PC-9 (cell line): ENCODE measurements at places on chromosomes 1 and 21. TPM values are rescaled to one million over a fixed set of nuclear protein-coding genes. Genes with fewer than 3 reads are reported as not detected.

- no peaks in the 10 kb centered on the region for H3K27me3 ChIP-seq
- H3K4me1 ChIP-seq, result peaks cover 35% of the 10 kb centered on the region
- H3K27ac ChIP-seq, result no peak overlapping the region
- H3K36me3 ChIP-seq, result 0 out of 2 replicates have a peak, but pooled peaks cover 6% of the 10 kb centered on the region
- DNase-seq, result no peak
Measured at GRCh38 chr1:206587904-206588303, 24.4 kb downstream of the EIF2D start.

DNA sequence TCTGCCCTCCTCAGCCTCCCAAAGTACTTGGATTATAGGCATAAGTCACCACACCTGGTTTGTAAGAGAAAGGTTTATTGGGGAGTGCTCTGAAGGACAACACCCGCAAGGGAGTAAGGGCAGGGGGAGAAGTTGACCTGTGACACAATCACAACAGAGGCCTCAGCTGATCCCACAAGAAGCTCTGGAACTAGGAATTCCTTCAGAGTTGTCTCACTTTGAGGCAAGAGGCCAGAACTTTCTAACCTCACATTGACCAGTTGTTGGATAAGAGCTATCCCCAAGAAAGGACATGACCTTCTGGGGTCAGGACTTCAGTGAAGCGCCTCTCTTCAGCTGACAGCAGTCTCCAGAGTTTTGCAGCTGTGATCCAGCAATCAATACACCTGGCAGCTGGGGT lies 27.4 kb upstream of the RC3H1 start:
- no peaks in the 10 kb centered on the region for H3K4me1 ChIP-seq
- no peak overlapping the region for H3K4me3 ChIP-seq
- H3K27me3 ChIP-seq, result no peaks in the 10 kb centered on the region
- DNase-seq, result no peak

DNA sequence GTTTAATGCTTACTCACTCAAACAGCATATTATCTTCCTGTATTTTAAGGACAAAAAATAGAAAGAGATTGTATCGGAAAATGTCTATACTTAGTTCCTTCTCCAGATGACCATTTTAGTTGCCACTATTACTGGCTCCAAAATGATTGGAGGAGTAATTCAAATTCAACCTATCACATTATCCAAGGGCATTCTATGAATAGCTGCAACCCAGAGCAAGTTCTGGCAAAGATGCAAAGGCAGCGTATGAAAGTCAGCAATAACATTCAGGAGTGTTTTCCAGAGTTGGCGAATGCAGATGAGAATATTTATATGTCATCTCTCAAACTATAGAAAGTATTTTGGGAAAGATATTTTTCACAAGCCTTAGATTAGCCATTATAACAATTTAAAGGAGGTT lies 389.8 kb upstream of the ADGRL2 start:
- H3K4me1 ChIP-seq, result no peaks in the 10 kb centered on the region
- no peak overlapping the region for H3K4me3 ChIP-seq
- no peaks in the 10 kb centered on the region for H3K36me3 ChIP-seq
- no peaks in the 10 kb centered on the region for H3K27me3 ChIP-seq
- DNase-seq, result no peak

DNA sequence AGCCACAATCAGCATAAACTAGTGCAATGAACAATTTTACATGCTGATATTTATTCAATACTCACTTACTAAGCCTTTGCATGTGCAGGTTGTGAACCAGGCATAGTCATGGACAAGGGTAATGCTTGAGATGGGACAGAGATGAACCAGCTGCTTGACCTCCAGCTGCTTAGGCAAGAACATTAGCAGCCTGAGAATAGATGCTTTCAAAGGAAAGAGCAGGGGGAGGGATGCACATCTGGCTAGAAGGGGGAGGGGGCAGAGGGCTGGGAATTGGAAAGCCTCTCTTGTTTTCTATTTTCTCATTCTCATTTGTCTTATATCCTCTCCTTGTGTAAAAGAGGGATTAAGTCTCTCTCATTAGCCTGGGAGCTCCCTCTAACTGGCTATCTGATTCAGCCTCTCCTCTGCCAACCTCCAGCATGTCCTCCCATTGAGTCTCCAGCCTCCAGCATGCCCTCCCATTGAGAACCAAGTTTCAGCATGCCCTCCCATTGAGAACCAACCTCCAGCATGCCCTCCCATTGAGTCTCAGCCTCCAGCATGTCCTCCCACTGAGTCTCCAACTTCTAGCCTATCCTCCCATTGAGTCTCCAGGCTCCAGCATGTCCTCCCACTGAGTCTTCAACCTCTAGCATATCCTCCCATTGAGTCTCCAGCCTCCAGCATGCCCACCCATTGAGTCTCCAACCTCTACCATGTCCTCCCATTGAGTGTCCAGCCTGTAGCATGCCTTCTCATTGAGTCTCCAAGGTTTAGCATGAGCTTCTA lies 38.4 kb upstream of the TRABD2B start:
- H3K27me3 ChIP-seq, result no peaks in the 10 kb centered on the region
- H3K27ac ChIP-seq, result no peak overlapping the region
- no peak overlapping the region for H3K4me3 ChIP-seq
- H3K4me1 ChIP-seq, result no peaks in the 10 kb centered on the region
- no peaks in the 10 kb centered on the region for H3K36me3 ChIP-seq

GRCh38 chr1:160206421-160207117 lies 1.4 kb downstream of the PEA15 start:
- peaks cover 22% of the 10 kb centered on the region for H3K4me1 ChIP-seq
- peaks cover 10% of the 10 kb centered on the region; the same call in 1 of the 2 replicates for H3K36me3 ChIP-seq
- H3K27ac ChIP-seq, result peak overlapping the region; percentile 67
- DNase-seq, result peak; percentile 68
- H3K4me3 ChIP-seq, result peak overlapping the region; percentile 99
- no peaks in the 10 kb centered on the region for H3K27me3 ChIP-seq

GRCh38 chr1:42173155-42173933 lies 8.8 kb upstream of the GUCA2A start:
- peaks cover 47% of the 10 kb centered on the region for H3K4me1 ChIP-seq
- H3K27ac ChIP-seq, result 0 out of 2 replicates have a peak overlapping the region, but pooled peaks have one; percentile 1
- H3K36me3 ChIP-seq, result no peaks in the 10 kb centered on the region
- H3K4me3 ChIP-seq, result no peak overlapping the region

DNA sequence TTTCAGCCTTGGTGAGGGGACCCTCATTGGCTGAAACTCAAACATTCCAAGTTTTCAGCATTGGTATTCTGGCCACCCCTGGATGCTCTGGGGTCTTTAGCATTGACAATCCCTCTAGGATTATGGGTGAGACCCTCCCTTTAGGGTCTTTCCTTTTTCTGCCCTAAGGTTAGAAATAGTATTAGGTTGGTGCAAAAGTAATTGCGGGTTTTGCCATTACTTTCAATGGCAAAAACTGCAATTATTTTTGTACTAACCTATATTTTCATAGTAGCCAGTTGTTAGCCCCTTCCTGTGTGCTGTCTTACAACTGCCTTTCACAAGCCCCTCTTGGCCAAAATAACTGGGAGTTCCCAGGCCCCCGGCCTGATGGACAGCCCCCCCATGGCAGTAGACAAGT lies 648.4 kb downstream of the PTPRU start:
- H3K27me3 ChIP-seq, result peaks cover 4% of the 10 kb centered on the region
- H3K4me3 ChIP-seq, result no peak overlapping the region
- DNase-seq, result no peak
- H3K27ac ChIP-seq, result no peak overlapping the region

- no peaks in the 10 kb centered on the region for H3K4me1 ChIP-seq
- no peak overlapping the region for H3K27ac ChIP-seq
- DNase-seq, result no peak
Measured at GRCh38 chr1:223803211-223803610, 42.5 kb downstream of the TP53BP2 start.

DNA sequence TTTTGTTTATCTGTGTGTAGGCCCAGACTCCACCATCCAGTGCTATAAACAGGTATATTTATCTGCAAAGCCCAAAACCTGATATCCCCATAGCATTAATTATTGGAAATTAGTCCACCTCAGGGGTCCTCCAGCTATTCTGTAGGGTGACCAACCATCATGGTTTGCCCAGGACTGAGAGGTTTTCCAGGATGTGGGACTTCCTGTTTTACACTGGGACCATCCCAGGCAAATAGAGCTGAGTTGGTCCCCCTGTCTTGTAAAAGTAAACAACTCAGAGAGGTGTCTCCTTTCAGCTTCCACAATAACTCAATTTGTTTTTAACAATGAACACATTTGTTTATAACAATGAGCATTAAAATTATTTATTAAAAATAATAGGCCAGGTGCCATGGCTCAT lies 7.8 kb upstream of the CELA2B start:
- H3K36me3 ChIP-seq, result no peaks in the 10 kb centered on the region
- no peak overlapping the region for H3K4me3 ChIP-seq
- H3K4me1 ChIP-seq, result peaks cover 8% of the 10 kb centered on the region
- no peaks in the 10 kb centered on the region for H3K27me3 ChIP-seq
- no peak for DNase-seq
- H3K27ac ChIP-seq, result no peak overlapping the region

GRCh38 chr1:30449428-30450147 lies 273.8 kb downstream of the MATN1 start:
- no peaks in the 10 kb centered on the region for H3K4me1 ChIP-seq
- no peaks in the 10 kb centered on the region for H3K27me3 ChIP-seq
- DNase-seq, result no peak
- H3K4me3 ChIP-seq, result no peak overlapping the region

GRCh38 chr1:198638894-198639635 lies at the start of gene PTPRC:
Gene PTPRC (plus strand): TSS chr1:198639040. CDS start chr1:198639269, 229 bp downstream.
- DNase-seq, result no peak
- H3K4me1 ChIP-seq, result 0 out of 2 replicates have a peak, but pooled peaks cover 5% of the 10 kb centered on the region
- H3K27ac ChIP-seq, result no peak within 1 kb of the TSS
- H3K36me3 ChIP-seq, result no peaks in the 10 kb centered on the region

Gene CD52
- 1.2 TPM in 1 of 2 replicates, not detected in the other for total RNA-seq

DNA sequence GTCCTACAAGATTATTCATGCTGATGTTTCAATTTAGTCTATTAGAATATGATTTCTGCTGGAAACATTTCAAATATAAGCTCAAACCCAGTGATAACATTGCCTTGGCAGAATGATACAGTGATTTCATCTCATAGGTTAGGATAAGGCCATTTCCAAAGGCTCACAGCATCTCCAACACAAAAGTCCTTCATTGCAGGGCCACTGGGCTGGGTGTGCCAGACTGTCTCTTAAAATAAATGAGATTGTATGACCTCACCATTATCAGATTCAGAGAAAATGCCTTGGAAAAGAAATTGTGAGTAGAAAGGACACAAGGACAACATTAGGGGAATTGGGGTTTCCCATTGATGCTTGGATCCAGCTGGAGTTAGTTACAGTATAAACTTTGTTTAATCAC lies 30.4 kb downstream of the NGF start:
- no peak for DNase-seq
- H3K27ac ChIP-seq, result no peak overlapping the region
- H3K36me3 ChIP-seq, result peaks cover 14% of the 10 kb centered on the region; the same call in 1 of the 2 replicates
- no peaks in the 10 kb centered on the region for H3K4me1 ChIP-seq
- no peaks in the 10 kb centered on the region for H3K27me3 ChIP-seq

DNA sequence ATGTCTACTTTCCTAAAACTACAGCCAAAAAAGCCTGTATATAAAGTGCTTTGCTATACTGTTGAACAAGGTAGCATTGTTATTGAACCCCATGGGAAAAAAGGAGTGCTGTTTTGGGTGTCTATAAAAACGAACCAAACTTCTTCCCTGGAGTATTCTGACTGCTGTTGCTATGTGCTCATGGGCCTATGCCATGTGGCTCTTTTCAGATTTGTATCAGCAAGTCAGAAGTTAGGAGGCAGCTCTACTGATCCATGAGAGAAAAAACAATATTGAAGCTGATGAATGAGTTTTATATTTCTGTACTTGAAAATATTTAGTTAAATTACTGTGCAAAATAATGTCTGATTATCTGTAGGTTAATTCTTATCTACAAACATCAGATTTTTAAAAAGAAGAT lies 66.5 kb downstream of the ADGRL2 start:
- no peak overlapping the region for H3K27ac ChIP-seq
- no peaks in the 10 kb centered on the region for H3K4me1 ChIP-seq
- no peak for DNase-seq
- H3K27me3 ChIP-seq, result no peaks in the 10 kb centered on the region
- H3K36me3 ChIP-seq, result no peaks in the 10 kb centered on the region

Gene SLC45A1
- 0.20 TPM in 1 of 2 replicates, not detected in the other for total RNA-seq

GRCh38 chr1:204431310-204432184 lies 19.9 kb upstream of the PPP1R15B start:
- H3K4me1 ChIP-seq, result peaks cover 45% of the 10 kb centered on the region
- H3K27me3 ChIP-seq, result no peaks in the 10 kb centered on the region
- no peak overlapping the region for H3K4me3 ChIP-seq
- H3K36me3 ChIP-seq, result peaks cover 69% of the 10 kb centered on the region
- peak overlapping the region; percentile 35; the same call in 1 of the 2 replicates for H3K27ac ChIP-seq

Gene ACKR1
- not detected in 2 replicates for total RNA-seq

Gene ADCY10
- total RNA-seq, result 0.28 and 0.46 TPM in 2 replicates

Gene REN
- total RNA-seq, result 0.81 TPM in 1 of 2 replicates, not detected in the other

GRCh38 chr1:18794561-18794960 lies 64.9 kb downstream of the TAS1R2 start:
- no peak overlapping the region for H3K27ac ChIP-seq
- no peaks in the 10 kb centered on the region for H3K36me3 ChIP-seq
- H3K27me3 ChIP-seq, result peaks cover 49% of the 10 kb centered on the region
- DNase-seq, result no peak

- no peak overlapping the region for H3K4me3 ChIP-seq
- DNase-seq, result no peak
Measured at GRCh38 chr1:155954645-155955044, 13.2 kb downstream of the RXFP4 start.

Gene KCNA2
- total RNA-seq, result not detected in 2 replicates

DNA sequence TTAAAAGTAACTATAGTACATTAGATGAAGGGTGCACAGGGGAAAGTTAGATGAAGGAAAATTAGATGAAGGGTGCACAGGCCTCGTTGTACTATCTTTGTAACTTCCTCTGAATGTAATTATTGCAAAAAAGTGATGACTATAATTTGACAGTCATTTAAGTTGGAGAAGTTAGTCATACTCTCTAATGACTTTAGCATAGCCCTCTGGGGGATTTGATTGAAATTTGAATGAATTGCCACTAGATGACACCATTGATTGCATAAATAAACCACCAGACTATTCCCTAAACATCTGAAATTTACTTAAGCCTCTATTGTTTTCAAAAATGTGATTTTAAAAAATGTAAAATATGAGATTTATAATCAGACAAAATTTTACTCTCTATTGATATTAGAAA lies 102.6 kb downstream of the TPR start:
- no peak for DNase-seq
- no peaks in the 10 kb centered on the region for H3K27me3 ChIP-seq
- H3K4me1 ChIP-seq, result no peaks in the 10 kb centered on the region
- H3K4me3 ChIP-seq, result no peak overlapping the region
- H3K27ac ChIP-seq, result no peak overlapping the region

DNA sequence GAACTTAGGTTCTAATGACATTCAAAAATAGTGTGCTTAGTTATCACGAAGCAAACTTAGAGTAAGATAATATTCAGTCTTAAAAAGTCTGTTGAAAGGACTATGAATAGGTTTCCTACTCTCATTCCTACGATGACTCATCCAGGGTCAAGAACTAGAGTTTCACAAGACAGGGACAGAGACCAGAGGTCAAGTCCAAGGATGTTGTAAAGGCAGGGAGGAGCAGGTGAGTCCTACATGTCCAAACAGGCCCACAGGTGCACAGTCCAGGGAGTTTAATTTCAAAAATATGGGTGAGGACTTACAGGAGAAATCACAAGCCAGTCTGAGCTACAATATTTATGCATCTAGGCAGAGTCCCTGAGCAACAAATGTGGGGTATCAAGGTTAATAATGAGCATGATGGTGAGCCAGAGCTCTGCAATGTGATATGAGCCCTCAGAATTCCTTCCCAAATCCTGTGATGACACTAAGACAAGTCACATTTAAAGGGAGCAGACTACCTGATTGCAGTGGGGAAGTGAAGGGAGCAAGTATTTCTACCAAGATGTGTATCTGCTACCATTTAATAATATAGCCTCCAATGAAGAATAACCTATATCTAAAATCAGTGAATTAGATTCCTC lies 100.0 kb upstream of the NRIP1 start:
- DNase-seq, result peak; percentile 30
- H3K27ac ChIP-seq, result 0 out of 2 replicates have a peak overlapping the region, but pooled peaks have one; percentile 40
- H3K27me3 ChIP-seq, result no peaks in the 10 kb centered on the region
- H3K36me3 ChIP-seq, result no peaks in the 10 kb centered on the region
- peaks cover 11% of the 10 kb centered on the region for H3K4me1 ChIP-seq
